ENCODE measurements at places on chromosomes 6 and 20.

DNA sequence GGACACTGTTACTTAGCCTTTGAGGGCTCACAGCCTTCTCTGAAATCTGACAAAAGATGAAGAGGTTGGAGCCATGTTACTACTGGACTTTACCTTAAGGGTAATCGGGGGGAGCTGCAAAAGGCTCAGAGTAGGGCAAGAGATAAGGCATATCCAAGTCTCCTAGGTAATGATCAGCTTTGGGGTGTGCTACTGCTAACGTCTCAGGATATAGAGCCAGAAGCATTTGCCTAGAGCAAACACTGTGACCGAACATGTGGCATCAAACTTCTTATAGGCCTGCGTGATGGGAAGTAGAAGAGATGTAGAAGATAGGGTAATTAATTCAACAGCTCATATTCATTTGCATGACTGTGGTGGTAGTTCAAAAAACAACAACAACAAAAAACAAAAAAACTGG is 11.1 kb downstream of the UBE2V1 start:
- DNase-seq: no peak

- DNase-seq: no peak
Observed at GRCh38 chr6:39561536-39562266, 163.5 kb downstream of the KIF6 start.

DNA sequence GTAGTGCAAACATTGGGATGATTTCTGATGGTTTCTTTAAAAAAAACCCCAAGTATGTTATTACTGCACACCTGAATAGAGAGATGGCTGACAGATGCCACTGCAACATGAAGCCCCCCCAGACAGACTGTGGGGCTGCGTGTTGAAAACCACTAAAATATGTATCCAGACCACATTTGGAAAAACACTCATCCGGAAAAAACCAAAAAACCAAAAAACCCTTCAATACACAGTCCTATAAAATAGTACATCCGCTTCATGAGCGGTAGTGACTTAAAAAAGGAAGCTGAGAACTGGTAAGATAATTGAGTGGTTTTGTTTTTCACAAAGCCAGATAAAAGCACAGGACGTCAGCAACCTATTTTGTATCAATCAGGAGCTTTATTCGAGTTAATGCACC is 47.1 kb upstream of the EDN3 start:
- DNase-seq: peak; percentile 82

GRCh38 chr6:65221153-65221552 is 485.9 kb downstream of the EYS start:
- DNase-seq: no peak

DNA sequence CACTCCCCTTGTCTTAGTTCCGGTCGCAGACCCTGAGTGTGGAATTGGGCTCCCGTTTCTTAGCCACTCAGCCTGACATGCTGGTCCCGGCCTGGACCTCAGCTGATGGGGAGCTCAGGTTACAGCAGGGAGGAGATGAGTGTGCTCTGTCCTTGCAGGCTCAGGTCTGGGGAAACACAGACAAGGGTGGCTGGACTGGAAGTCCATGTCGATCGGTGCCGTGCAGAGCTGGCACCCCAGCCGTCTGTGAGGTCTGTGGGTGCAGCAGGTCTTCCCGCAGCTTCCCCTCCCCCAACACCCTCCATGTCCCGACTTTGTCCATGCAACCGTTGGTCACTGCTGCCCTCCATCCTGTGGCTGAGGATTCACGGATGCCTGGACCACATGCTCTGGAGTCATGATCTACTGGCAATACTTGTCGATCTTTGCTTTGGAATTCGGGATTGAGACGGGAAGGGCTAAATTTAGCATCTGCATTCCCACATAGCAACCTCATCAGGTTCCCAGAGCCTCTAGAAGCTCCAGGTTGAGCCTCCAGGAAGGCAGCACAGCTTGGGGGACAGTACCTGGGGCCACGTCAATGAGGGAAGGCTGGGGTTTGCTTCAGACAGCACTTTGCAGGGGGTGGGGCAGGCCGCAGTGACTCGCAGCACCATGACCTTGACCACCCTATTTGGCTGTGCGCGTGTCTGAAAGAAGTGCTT is 118.8 kb downstream of the PSMB1 start:
- no peak for DNase-seq

DNA sequence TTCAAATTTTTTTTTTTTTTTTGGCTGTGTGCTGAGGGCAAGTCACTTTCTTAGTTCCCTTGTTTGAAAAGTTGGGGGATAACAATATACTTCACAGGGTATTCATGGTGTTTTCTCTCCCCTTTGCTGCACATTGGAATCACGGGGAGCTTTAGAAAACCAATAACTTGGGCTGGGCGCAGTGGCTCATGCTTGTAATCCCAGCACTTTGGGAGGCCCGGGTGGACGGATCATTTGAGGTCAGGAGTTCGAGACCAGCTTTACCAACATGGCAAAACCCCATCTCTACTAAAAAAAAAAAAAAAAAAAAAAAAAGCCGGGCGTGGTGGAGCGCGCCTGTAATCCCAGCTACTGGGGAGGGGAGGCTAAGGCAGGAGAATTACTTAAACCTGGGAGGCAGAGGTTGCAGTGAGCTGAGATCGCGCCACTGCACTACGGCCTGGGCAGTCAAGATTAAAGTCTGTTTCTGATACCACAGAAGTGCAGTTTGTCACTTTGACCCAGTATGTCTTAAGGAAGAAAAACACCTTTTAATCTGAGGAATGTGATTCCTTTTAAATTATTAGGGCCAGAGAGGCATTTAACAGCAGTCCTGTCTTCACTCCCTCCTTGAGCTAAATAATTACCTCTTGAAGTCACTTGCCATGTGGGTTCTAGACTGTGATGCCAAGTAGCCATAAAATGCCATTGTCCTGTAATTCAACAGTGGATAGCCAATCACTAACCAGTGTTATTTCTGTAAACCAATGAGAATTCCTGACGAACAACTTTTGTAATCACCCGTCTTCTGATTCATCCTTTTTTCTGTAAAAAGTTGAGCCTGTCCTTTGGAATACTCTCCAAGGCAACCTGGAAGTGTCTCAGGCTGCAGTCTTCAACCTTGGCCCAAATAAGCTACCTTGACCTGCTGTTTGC is 16.1 kb downstream of the SRSF3 start:
- no peak for DNase-seq

DNA sequence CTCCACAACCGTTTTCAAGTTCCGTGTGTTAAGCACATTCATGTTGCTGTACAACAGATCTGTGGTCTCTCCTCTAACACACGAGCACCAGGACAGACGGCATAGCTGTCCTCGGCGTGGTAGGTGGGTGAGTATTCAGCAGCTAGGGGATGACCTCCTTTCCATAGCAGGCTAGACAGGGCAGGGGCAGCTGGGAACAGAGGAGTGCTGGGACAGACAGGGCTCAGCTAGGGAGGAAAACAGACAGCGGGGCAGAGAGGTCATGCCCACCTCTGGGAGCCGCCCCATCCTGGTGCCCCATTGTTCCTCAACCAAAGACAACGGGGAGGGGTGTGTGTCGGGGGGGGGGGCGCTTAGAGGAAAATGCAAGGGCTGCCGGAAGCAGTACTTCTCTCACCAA is 271.5 kb upstream of the FOXQ1 start:
- no peak for DNase-seq

All from KG1 (cell line).